ENCODE measurements at places on chromosomes 2 and 18. TPM values are rescaled to one million over a fixed set of nuclear protein-coding genes. Genes with fewer than 3 reads are reported as not detected.

Gene SPHKAP
- 0.03 TPM for total RNA-seq

Gene CFAP221
- 42.4 TPM for total RNA-seq

Gene MTCL1
- 4.1 TPM for total RNA-seq

Gene CDC42EP3
- total RNA-seq: 38.7 TPM

Gene VAMP8
- total RNA-seq: 207 TPM

Gene TUBB8B
- not detected for total RNA-seq

Gene CD207
- total RNA-seq: 0.11 TPM

Gene TANC1
- total RNA-seq: 99.5 TPM

Gene COLEC12
- total RNA-seq: 108 TPM

Gene SLC5A7
- total RNA-seq: 2.1 TPM

Gene KIAA2012
- total RNA-seq: 5.3 TPM

Gene XPO1
- 112 TPM for total RNA-seq

Gene MBD5
- 140 TPM for total RNA-seq
